CD14-positive monocyte (primary cell): ENCODE measurements at places on chromosomes 11 and 22.
A peak's percentile ranks its signal among the peaks of the same experiment; 100 is the strongest.

DNA sequence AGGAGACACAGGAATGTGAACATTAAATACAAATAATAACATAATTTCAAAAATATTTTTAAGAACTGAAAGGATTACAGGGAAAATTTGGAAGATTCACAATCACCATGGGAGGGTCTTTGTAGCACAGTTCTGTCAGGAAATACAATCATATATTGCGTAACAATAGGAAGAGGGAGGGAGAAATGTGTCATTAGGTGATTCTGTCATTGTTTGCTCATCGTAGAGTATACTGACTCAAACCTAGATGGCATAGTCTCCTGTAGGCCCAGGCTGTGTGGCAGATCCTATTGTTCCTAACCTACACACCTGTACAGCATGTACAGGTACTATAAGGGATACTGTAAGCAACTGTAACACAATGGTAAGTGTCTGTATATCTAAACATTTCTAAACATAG lies 330.4 kb downstream of the BRD1 start:
- no peaks in the 10 kb centered on the region for H3K4me1 ChIP-seq
- H3K27me3 ChIP-seq: no peaks in the 10 kb centered on the region
- no peaks in the 10 kb centered on the region for H3K36me3 ChIP-seq
- H3K4me3 ChIP-seq: no peak overlapping the region

GRCh38 chr11:10900681-10901415 lies 43.0 kb upstream of the ZBED5 start:
- H3K27ac ChIP-seq: peak overlapping the region; percentile 100
- no peak for DNase-seq
- peaks cover 57% of the 10 kb centered on the region for H3K4me1 ChIP-seq
- H3K27me3 ChIP-seq: no peaks in the 10 kb centered on the region

DNA sequence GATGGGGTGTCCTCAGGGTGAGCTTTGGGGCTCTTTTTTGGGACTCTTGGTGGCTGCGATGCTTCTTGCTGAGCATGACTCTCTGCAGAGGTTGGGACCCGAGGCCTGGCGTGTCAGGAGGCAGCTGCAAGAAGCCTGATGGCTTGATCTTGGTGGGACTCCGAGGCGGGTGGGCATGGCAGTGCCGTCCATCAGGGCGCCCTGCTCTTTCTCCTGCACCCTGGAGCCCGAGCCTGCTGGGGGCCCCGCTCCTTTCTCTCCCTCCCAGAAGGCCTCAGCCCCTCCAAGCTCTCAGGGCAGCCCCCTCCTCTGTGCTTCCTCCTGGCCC lies 432.7 kb downstream of the TBC1D22A start:
- H3K4me3 ChIP-seq: no peak overlapping the region
- no peak for DNase-seq
- no peaks in the 10 kb centered on the region for H3K27me3 ChIP-seq
- H3K27ac ChIP-seq: no peak overlapping the region
- no peaks in the 10 kb centered on the region for H3K4me1 ChIP-seq

GRCh38 chr22:22761606-22761962 lies 117.2 kb downstream of the GGTLC2 start:
- no peaks in the 10 kb centered on the region for H3K27me3 ChIP-seq
- no peaks in the 10 kb centered on the region for H3K36me3 ChIP-seq
- H3K4me1 ChIP-seq: no peaks in the 10 kb centered on the region
- no peak overlapping the region for H3K27ac ChIP-seq
- no peak for DNase-seq
- no peak overlapping the region for H3K4me3 ChIP-seq

- DNase-seq: peak; percentile 52
- peaks cover 33% of the 10 kb centered on the region for H3K27me3 ChIP-seq
- H3K4me1 ChIP-seq: peaks cover 33% of the 10 kb centered on the region
- no peak overlapping the region for H3K27ac ChIP-seq
- H3K4me3 ChIP-seq: peak overlapping the region; percentile 48
Observed at GRCh38 chr22:50169774-50170341, 673 bp upstream of the PANX2 start.
